Stimulated activated CD8-positive, alpha-beta memory T cell treated with anti-CD3 and anti-CD28 coated beads, Interleukin-2, amount 100 ng/mL, for 48 hours (primary cell): ENCODE measurements at places on chromosomes 6 and 20.

- no peak for DNase-seq
These were observed 172.6 kb upstream of the PHACTR1 start for GRCh38 chr6:12543953-12544352.

DNA sequence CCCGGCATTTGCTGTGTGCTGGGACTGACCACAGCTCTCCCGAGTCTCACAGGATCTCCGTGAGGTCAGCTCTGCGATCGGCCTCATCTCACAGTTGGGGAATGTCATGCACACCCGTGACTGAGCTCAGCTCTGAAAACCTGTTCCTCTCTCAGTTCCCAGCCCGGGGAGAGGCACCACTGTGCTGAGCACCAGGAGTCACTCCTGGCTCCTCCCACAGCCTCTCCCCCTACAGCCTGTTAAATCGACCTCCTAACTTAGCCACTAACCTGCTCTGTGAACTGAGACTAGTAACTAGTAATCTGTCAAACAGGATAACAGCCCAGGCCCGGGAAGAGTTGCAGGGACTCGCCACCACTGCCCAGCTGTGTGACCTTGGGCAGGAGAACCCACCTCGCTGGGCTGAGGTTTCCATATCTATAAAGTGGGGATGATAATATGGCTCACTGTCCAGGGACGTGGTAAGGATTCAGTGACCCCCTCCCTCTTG lies 20.1 kb upstream of the NOL4L start:
- DNase-seq: no peak

DNA sequence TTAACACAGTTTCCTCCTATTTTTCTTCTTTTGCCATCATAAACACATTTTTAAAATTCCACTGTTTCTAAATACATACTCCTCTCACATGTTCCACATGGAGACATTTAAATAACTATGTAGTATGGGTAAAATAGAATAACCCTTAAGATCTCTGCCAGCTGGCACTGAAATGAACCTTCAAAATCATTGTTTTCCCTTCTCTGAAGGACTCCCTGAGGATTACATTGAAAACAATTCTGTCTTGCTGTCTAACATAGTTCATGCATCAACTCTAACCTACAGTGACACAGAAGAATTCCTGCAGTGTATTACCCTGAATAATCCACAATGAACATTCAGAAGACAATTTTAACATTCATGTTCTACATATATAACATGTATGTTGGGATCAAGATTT lies 1361.8 kb upstream of the CITED2 start:
- DNase-seq: no peak

- no peak for DNase-seq
These were observed 30.8 kb downstream of the JAG1 start for GRCh38 chr20:10642856-10643559.

DNA sequence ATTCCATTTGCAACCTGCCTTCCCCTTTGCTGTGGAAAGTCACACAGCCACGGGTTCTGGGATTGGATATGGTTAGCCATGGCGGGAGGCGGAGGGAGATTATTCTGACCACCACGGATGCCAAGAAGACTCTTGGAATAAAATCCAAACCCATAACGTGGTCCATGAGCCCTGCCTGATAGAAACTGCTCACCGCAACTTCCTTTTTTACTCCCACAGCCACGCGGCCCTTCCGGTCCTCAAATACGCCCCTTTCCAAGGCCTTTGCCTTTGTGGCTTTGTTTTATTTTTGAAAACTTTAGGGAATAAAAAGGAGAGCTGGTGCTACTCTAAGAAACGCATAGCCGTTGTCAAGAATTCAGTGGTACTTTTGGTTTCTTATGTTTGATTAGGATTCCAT lies 602.5 kb upstream of the CDH4 start:
- DNase-seq: no peak

DNA sequence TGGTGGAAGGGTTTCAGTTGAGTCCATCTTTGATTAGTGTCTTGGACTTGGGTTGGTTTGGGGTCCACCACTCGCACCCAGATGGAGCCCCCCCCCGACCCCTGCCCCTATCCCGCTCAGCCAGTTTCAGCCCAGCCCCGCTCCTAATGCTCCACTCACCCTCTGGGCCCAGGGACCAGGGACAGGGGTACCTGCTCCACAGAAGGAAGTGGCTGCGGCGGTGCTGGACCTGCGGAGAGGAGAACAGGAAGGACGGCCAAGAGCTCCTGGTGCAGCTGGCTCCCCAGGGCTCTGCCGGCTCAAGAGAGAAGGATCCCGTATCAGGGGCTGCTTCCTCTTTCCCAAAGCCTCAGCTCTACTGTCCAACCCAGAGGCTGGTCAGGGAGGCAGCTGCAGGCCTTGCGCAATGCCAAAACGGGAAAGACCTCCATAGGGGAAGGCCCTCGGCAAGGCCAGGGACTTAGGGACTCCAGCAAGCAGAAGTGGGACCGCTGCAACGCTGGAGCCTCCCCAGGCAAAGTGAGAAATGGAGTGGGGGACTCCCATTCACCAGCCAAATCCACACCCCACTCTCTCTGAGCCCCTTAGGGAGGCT lies at the start of gene SIGLEC1:
TSS of gene SIGLEC1 (minus strand) at position 322 of the 595 bp plus-strand sequence. CDS start 5,472 bp downstream, outside the sequence.
- DNase-seq: no peak

- DNase-seq: no peak
These were observed 7.4 kb downstream of the ECT2L start for GRCh38 chr6:138803331-138803730.

GRCh38 chr6:74925683-74926082 lies 280.2 kb downstream of the COL12A1 start:
- no peak for DNase-seq

GRCh38 chr6:107114213-107114925 lies 946 bp downstream of the BEND3 start:
- peak; percentile 69 for DNase-seq

DNA sequence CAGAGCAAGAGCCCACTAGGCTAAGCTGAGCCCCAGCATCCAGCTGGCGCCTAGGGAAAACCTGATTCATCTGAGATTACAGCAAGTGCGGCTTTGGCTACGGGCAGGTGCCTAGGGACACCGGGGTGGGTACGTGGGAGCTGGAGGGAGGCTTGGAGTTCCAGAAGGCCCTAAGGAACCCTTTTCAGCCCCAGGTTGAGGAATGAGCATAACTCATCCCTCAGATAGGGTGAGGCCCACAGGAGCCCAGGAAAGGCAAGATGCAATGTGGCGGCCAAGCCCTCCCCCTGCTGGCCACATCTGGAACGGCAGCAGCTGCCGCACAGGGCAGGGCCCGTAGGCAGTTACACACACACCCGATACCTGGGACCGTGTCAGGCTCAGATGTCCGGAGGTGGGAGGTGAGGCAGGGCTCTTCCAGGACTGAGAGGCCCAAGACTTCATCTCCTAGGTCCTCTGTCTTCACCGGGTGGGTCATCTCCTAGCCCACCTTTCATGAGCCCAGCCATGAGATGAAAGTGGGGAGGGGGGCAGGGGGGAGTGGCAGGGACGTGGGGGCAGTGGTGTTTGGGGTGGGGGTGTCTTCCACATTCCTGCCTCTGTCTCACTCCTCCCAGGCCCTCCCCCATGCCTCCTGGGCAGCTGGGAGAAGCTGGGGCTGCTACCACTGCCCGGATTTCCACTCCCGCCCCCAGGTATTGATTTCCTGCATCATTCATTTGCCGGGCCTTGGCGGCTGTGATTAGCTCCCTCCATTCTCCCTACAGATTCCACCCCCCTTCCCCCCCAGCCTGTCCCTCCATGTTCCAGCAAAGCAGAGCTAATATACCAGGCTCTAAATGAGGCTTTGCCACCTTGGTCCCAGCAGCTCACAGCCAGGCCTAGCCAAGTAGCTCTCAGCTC lies 5.5 kb downstream of the MDGA1 start:
- DNase-seq: peak; percentile 68

DNA sequence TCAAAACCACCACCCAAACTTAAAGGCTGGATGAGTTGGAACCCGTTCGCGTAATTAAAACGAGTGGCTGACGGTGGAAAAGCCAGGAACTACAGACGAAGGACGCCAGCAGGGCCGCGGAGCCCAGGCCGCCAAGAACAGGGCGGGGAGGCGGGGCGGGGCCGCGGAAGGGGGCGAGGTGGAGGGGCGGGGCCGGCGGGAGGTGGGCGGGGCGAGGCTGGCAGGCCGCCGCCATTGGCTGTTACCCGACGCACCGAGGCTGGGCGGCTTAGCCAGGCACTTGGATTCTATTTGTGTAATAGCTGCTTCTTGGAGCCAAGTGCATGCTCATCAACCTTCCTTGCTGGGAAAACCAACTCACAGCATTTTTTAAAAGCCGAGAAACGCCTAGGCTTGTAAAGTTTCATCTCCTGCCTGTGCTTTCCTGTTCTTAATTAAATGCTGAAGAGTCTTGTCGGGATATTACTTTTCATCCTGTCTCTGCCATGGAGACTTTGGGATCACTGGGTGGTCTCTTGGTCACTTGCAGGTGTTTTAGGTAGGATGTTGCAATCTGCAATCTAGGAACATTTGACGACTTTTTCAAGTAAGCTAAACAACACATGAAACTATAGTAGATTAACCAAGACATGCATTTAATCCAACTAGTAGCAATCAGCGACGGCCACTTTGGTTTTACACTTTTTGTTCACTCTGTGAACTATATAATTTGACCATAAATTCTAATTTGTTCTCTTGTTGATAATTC lies 245.0 kb downstream of the ARID1B start:
- peak; percentile 75 for DNase-seq

DNA sequence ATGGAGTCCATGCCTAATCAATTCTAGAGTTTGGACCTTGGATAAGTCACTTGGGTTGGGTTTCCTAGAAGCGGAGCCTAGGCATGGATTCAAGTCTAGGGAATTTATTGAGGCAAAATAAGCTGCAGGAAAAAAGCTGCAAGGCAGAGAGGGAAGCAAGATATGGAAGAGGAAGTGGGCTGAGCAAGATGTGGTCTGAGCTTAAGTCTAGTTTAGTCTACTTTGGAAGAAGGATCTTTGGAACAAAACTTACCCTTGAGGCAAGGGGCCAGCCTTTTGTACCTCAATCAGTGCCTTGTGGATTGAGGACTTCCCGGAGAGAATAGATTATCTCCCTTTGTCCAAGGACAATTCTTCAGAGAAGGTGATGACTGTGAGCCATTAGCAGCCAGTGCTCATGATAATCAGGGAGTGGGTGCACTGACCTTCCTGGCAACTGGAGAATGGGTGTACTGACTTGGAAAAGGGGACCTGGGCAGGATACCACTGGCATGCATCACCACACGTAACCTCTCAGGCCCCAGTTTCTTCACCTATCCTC lies 10.9 kb downstream of the ZSCAN9 start:
- DNase-seq: no peak

DNA sequence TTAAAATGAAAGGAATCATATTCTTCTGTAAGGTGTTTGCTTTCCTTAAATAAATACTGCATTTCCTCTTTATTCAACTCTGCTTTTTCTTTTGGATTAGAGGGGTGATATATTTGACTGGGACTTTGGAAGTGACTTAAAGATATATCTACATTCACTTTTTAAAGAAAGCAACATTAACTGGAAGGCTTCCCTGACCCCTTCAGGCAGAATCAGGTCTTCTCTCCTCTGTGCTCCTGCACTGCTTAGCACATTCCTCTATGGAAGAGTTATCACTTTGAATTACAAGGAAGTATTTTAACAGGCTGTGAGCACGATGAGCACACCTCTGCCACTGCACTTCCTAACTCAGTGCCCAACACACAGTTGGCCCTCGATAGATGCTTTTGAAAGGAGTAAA lies 59.2 kb upstream of the POU3F2 start:
- no peak for DNase-seq

- no peak for DNase-seq
These were observed 23.8 kb downstream of the ANKS1A start for GRCh38 chr6:34912715-34913464.

DNA sequence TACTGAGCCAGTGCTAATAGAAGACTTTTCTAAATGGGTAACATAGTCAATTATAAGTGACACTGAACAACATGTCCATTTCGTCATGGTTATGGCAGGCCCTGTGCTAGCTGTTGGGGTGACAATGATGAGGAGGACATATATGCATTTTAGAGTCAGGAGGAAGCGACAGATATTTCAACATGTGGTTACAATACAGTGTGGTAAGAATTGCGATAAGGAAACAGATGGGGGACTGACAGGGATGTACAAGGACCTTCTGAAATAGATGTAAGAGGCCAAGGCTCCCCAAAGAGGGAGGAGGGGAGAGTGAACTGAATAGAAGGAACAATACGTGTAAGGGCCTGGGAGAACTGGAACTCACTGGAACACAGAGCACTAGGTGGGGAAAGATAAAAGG lies 11.7 kb downstream of the MMP24 start:
- DNase-seq: no peak

- DNase-seq: no peak
These were observed 92.5 kb upstream of the MLIP start for GRCh38 chr6:54018722-54019121.

DNA sequence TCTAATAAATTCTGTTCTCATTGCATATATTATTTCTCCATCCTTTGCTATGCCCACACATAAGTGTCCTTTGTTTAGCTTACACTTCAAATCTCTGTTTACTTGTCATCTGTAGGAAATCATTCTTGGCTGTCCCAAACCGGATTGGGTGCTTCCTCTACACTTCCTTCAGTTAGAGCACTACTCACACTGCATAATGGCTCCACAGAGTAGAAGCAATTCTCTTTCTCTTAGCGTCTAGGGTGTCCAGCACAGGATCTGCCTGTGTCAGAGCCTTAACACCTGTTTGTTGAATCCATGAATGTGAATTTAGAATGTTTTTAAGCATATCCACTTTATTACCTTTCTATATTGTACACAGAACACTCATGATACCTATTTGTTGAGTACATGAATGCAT lies 87.0 kb upstream of the BMP2 start:
- no peak for DNase-seq

DNA sequence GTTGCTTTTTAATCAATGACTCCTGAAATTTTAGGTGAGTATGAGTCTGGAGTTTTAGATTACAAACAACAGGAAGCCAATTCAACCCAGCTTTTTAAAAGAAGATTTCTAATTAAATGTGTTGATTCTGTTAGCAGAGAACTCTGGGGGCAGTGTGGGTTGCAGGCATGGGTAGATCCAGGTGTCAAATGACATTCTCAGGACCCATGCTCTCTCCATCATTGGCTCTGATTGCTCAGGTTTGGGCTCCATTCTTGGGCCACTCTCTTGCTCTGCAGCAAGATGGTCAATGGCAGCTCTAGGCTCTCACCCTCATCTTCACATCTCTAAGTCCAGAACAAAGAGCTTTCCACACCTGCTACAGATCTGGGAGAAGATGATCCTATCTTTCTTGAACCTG lies 463.7 kb downstream of the PREX1 start:
- no peak for DNase-seq

GRCh38 chr6:40856271-40856670 lies 182.8 kb downstream of the UNC5CL start:
- DNase-seq: no peak

DNA sequence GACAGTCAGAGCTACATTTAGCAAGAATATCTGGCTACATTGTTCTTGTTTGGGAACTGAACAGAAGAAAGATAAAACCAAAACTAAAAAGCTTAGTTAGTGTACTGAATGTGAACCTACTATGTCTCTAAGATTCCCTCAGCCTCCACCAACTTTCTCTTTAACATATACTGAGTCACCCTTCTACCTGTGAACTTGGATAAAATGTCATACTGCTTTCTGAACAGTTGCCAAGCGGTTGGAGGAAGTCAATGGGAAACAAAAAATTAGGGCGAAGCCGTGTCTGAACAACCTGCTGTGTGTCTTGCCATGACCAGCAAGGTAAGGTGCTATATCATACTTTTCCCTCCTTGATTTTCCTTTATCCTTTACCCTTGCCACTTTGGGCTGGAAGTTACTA lies 243.5 kb downstream of the BTBD9 start:
- DNase-seq: no peak
